ENCODE measurements at places on chromosomes 11 and 22.

DNA sequence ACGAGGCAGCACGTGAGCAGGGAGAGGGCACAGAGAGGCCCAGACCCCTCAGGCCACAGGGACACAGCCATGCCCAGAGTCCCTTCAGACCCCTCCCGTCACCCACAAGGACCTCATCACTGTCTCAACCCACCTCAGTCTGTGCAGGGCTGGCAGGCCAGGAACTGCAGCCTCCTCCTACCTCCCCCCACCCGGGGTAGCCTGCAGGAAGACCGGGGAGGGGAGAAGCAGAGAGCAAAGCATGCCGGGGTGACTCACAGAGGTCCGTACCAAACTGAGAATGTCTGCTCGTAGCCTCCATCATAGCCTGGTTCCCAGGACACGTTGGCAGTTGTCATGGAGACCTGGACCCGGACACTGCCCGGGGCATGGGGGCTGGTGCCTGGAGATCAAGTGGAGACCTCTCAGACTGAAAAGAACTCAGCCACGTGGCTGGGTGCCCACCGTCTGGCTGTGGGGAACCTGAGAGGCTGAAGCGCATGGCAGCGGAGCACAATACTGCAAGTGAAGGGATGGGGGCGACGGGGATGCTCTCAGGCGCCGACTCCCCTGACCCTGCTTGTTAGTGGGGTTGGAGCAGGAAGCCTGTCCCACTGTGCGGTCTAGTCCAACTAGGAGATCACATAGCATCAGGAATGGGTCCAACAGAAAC lies 27.2 kb downstream of the IGSF9B start:
- DNase-seq: no peak

GRCh38 chr11:132817387-132817786 lies 714.9 kb downstream of the OPCML start:
- DNase-seq: no peak

DNA sequence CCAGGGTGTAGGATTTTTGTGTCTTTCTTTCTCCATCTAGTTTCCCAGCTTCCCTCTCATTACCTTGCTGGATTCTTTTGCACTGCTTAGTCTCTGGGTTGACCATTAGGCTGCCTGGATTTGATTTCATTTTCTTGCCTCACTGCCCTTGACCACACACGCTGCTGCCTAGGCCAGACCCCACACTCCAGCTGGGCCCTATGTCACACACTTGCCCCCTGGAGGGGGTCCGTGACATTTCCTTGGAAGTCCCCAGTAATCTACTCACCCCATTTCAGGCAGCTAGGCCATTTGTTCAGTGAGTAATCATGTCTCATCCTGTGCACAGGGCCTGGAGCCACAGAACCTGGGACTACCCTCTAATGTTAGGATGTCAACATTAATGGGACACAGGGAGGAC lies 81.9 kb upstream of the SPON1 start:
- no peak for DNase-seq

DNA sequence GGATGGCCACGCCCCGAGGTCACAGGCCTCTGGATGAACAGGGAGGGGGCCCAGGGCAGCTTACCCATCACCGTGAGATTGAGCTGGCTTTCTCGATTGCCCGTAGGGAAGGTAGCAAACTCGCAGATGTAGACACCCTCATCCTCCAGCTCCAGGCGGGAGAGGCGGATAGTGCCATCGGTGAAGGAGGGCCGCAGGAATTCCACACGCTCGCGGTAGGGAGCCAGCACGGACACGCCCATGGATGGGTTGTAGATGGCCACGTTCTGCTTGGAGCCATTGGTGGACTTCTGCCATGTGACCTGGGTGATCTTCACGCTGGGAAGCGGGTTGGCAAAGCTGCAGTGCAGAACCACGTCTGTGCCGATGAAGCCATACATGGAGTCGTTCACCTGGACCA lies 50.6 kb downstream of the NECTIN1 start:
- DNase-seq: no peak

DNA sequence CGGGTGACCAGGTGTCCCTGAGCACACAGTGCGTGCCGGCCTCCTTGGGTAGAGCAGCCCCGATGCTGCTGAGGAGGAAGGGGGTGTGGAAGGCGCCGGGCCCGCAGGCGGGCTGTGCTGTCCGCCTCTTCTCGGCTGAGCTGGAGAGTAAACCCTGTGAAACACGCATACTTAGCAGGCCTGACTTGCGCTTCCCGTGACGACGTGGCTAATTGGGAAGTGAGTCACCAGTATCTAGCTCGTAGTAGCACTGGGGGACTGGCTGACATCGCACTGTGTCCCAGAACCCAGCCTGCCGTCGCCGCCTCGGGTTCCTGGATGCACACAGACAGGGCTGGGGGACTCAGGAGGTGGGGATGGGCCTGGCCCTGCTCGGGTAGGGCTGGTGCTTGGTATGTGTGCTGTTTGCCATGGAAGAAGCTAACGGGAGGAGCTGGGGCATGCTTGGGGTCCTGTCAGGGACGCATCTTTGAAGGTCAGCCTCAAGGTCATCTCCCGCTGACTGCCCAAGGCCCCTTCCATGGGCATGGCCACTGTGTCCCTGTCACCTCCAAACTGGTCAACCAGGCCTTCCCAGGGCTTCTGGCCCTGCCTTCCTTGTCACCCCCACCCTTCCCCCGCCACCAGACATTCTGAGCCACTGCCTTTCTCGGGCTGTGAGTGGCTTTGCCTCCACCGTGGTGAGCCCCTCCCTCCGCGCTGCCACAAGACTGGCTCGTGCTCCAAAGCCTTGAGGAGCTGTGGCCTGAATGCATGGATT lies 1327.0 kb downstream of the BRD1 start:
- DNase-seq: peak; percentile 16

GRCh38 chr11:61698173-61698948 lies 18.2 kb downstream of the DAGLA start:
- DNase-seq: no peak

- peak; percentile 98 for DNase-seq
These were observed 47.6 kb upstream of the THY1 start for GRCh38 chr11:119470317-119471291.

DNA sequence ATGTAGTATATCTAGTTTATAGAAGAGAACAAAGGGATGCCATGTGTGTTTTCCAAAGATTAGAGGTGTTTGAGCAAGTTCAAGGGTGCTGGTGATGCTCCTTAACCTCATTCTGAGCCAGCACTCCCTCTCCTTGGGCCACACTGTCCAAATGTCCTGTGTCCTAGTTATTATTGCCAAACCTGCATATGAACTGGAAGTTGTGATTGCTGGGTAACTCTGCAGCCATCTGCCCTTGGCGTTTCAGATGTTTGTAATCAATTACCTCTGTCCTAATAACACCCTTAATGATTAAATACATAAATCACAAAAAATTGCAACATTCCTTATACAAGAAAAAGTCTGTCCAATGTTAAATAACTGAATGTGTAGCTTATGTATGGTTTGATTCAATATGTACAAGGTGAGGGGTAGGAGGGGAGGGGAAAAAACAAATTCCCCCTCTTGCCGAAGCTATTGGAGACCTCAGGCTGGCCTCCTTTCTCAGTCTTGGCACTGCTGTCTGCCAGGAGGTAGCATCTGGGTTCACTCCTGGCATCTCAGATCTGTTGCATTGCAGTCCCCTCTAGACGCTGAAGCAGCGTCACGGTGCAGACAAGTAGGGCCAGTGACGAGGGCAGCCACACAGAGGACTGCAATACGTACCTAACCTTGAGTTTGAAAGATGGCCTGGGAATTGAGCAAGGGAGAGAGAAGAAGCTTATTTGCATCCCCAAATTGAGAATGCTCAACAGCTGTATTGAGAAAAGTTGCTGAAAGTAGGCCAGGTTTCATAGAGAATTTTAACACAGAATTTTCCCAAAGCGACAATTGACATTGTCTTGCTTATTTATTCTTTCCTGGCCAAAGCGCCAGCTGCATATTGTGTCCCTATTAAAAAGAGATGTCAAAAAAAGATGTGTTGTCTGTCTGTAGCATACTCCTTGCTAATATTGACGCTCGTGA lies 89.6 kb upstream of the ARHGAP32 start:
- no peak for DNase-seq

DNA sequence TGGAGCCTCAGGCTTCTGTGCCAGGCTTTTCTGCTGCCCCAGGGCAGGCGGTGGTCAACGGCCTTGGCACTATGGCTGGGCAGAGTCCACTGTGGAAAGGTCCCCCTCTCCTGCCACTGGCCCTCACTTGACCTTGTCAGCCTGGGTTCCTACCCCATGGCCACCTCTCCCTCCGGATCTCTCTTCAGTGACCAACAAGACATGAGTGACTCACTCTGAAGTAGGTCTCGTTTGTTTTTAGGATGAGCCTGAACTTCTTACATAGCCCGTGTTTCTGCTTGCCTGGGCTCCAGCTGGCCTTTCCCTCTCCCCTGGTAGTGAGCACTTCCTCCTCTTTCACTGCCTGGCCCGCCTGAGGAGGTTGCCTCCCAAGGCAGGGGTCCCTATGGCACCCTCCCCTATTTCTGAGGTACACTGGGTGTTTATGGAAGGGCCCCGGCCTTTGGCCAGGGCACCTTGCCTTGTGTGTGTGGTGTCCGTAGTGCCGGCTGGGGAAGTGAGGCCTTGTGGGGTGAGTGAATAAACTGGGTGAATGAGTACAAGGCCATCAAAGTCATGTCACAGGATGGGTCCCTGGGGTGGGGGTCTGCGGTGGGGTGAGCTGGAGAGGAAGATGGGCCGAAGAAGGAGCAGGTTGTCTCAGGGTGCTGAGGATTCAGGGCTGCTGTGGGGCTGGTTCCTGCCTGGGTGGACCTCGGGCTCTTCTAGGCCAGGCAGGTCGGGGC lies 5.0 kb downstream of the SHANK3 start:
- no peak for DNase-seq

GRCh38 chr11:59867946-59868345 lies 1.7 kb upstream of the TCN1 start:
- DNase-seq: no peak

DNA sequence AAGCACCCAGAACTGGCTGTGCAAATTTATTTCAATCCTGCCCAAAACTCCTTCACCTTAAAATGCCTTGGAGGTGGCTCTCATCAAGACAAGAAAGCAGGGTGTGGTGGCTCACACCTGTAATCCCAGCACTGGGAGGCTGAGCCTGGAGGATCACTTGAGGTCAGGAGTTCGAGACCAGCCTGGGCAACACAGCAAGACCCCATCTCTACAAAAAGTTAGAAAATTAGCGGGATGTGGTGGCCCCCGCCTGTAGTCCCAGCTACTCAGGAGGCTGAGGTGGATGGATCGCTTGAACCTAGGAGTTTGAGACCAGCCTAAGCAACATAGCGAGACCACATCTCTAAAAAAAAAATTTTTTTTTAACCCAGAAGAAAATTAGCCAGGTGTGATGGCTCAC lies 689 bp upstream of the RAB39A start:
- no peak for DNase-seq

GRCh38 chr11:127640561-127641451 lies 640.2 kb upstream of the KIRREL3 start:
- no peak for DNase-seq

- no peak for DNase-seq
These were observed 240.2 kb downstream of the TBC1D22A start for GRCh38 chr22:47002692-47003091.

GRCh38 chr11:2732261-2732939 lies 32.6 kb upstream of the KCNQ1OT1 start:
- no peak for DNase-seq

GRCh38 chr22:26986884-26987283 lies 329.5 kb downstream of the MIAT start:
- DNase-seq: no peak

- no peak for DNase-seq
These were observed 32.6 kb upstream of the PRDM11 start for GRCh38 chr11:45113807-45114206.

DNA sequence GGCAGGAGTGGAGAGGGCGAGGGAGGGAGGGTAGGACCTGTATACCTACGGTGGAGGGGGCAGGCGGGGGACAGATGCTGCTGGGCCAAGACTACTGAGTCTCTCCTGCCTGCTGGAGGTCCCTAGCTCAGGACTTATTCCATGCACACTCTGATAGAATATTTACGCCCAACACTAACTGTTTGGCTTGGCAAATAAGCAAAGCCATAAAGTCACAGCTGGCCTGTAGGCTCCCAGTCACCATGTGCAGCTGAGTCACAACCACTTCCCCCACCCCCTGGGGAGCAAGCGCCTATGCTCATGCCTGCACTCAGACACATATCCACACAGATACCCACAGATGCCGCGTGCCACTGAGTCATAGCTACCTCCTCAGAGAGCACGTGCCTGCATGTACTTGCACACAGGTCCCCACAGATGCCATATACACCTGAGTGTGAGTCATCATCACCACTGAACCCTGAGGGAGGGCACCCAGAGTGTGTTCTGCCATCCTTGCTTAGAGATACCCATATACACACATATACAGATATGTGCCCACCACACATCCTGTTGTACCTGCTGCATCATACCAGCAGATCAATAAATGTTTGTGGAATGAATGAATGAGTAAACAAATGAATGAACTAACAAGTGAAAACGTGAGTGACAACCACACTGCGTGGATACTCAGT lies 95.8 kb downstream of the SWAP70 start:
- peak; percentile 99 for DNase-seq

DNA sequence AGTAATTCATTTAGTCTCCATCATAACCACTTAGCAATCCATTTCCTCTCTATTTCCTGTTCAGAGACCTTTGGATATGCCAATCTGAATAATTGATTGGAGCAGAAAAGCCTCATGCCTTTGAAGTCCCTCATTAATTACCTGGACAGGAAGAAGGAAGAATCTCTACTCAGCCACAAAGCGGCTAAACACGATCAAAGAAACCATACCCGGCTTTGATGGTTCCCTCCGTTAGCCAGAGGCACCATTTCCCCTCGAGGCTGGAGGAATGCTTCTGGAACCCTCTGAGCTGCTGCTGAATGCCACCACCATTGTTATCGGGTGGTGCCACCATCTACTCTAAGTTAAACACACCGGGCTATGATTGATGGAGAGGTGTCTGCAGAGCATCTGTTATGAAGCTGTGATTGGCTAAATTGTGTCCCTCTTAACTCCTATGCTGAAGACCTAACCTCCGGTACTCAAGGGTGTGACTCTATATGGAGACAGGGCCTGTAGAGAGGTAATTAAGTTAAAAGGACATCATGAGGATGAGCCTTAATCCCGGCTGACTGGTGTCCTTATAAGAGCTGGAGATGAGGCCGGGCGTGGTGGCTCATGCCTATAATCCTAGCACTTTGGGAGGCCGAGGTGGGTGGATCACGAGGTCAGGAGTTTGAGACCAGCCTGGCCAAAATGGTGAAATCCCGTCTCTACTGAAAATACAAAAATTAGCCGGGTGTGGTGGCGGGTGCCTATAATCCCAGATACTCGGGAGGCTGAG lies 168.6 kb downstream of the CTTN start:
- DNase-seq: no peak

All from GM23248 (cell line).